ENCODE measurements at places on chromosomes 3 and 15.

- DNase-seq, result no peak
These were observed 6.8 kb upstream of the GATA2 start for GRCh38 chr3:128499724-128500275.

GRCh38 chr3:8825153-8825825, 55.9 kb upstream of the OXTR start:
- no peak for DNase-seq

DNA sequence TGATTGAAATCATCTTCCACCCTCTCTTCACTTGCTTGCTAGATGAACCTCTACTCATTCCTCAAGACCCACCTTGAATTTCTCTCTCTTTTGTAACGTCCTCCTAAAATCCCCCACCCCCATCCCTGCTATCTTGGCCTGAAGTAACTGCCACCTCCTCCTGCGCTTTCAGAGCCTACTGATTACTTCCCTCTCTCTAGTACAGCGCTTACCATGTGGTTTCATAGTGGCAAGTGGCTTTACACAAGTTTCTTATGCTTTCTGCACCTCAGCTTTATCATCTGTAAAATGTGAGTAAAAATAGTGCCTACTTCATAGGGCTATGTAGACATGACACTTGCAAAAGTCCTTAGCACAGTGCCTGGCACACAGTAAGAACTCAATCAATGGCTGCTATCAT, 28.7 kb upstream of the DAZL start:
- DNase-seq, result no peak

DNA sequence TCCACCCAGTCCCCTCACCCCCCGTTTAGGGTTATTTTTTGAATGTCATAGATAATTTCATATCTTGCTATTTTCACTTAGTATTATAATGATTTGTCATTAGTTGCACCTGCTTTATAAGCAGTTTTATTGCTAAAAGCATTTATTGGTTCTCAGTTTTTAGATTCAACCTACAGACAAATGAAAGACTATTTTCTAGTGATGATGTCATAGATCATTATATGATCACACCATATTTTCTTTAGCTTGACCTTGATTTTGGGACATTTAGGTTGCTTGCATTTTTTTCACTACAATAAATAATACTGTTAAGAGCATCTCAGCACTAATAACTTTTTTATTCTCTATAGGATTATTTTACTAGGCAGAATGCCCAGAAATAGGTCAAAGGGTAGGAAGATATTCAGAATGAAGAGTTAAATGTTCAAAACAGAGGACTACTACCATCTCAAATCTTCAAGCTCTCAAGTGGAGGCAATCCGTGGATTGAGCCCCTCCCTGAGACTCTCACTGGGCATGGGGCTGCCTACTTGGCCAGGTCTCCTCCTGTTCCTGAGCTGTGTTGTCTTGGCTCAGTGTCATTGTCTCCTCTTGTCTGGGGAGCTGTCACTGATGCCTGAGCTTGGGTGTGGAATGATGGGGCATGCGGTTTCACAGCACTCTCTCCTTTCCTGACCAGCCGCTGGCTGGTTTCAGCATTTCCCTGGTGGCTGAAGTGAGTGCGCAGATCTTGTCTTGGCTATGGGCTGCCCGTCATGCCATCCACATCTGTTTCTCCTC, 28.4 kb downstream of the CHCHD6 start:
- no peak for DNase-seq

- DNase-seq, result no peak
These were observed 10.6 kb upstream of the SPRED1 start for GRCh38 chr15:38242055-38242454.

GRCh38 chr3:59771768-59772181, 722.0 kb upstream of the CFAP20DC start:
- no peak for DNase-seq

DNA sequence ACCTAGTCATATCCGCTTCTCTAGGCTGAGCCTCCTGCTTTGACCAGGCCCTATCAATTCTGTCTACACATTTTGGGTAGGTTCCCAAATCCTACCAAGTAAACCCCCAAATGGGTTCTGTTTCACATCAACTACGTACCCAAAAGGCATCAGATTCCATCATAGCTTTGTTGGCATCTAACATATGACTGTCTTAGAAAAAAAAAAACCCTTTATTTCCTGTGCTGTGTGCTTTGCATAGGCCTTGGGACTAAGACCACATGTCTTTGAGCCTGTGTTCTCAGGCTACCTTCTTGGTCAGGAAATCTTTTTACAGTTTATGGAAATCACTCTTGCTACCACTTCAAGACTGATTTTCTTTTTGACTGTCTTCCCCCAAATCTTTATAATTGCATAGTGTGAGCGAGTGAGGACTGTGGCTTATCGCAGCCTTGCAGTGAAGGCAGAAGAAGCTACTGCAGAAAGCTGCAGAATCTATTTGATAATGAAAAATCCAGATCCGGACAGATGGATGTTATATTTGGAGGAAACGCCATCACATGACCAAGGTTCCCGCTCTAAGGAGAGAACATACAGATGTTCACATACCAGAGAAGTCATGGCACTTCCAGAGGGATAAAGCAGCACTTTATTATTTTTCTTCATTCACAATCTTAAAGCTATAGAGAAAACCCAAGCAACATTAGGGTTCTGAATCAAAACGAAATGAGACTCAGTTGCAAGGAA, 111.2 kb downstream of the EOMES start:
- no peak for DNase-seq

DNA sequence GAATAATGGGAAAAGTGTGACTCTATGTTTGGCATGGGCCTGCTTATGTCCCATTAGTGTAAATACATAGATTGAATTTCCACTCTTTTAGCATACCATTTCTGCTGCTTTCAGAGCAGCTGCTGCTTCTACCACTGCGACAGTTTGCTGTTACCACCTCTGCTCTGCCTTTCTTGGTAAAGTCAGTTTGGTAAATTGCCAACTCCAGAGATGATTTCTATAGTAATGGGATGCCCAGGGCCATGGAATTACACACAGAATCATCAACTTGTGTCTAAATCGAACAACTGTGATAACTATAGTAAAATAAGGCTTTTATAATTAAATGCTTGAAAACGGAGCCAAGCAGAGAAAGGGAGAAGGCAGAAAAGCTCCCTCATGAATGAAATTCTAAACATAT, 168.4 kb upstream of the VEPH1 start:
- DNase-seq, result peak; percentile 30

Data from brain (organoid and tissue), 16 donors.